CD4-positive, alpha-beta T cell treated with Interleukin-17A for 4 hours (primary cell): ENCODE measurements at places on chromosomes 11 and 22.

GRCh38 chr11:61507012-61507768 is 1.4 kb upstream of the LRRC10B start:
- no peak for DNase-seq

- DNase-seq, result no peak
Measured at GRCh38 chr22:46693634-46694415, 44.2 kb downstream of the CERK start.

DNA sequence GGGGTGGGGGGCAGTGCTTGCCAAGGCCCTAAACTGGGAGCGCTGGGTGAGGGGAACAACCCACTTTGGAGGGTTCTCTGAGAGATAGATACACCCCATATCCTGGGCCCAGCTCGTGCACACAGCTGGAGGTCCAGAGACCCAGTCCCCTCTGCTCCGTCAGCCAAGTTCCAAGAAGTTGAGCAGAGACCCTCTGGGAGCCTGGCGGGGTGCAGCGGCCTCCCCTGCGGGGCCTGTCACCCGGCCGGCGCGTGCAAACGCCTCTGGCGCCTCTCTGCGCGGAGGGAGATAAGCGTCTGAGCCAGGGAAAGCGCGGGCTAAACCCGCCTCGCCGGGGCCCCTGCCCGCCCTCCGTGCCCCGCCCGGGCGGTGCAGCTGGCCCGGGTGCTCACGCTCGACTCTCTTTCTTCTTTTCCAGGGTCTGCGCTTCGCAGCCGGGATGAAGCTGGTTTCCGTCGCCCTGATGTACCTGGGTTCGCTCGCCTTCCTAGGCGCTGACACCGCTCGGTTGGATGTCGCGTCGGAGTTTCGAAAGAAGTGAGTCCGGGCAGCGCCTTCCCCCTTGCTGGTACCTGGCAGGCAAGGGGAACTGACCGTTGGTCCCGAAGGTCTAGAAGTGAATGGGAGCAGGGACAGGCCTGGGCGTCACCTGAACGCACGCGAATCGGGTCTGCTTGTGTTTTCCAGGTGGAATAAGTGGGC is 540 bp downstream of the ADM start:
- peak; percentile 38 for DNase-seq

- DNase-seq, result peak; percentile 63
Measured at GRCh38 chr11:107859459-107860239, 1.1 kb upstream of the SLC35F2 start.

- DNase-seq, result no peak
Measured at GRCh38 chr22:24905909-24906308, 40.6 kb downstream of the LHFPL7 start.
